Renal cortical epithelial cell (primary cell): ENCODE measurements at places on chromosomes 5 and 9.

GRCh38 chr9:72467766-72468738 is 53.4 kb upstream of the TMC1 start:
- DNase-seq: no peak

GRCh38 chr5:143776951-143777350 is 35.0 kb upstream of the HMHB1 start:
- DNase-seq: no peak

GRCh38 chr5:174247301-174247700 is 201.8 kb downstream of the NSG2 start:
- no peak for DNase-seq

DNA sequence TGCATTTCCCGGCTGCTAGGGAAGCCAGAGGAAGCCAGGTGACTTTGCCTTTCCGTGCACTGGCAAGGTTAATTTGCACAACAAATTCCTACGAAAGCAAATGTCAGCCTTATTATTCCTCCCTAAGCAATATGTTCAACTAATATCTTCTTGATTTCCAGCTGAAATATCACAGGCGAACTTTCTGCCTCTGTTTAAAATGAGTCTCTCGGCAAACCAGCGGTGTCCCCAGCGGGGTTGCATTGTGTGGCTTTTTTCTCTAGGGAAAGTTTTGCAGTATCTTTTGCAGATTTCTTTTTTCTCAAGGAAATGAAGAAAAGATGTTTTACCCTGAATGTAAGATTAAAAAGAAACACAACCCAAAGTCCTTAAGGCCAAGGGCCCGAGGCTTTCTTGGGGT is 1.9 kb downstream of the DBH start:
- no peak for DNase-seq

DNA sequence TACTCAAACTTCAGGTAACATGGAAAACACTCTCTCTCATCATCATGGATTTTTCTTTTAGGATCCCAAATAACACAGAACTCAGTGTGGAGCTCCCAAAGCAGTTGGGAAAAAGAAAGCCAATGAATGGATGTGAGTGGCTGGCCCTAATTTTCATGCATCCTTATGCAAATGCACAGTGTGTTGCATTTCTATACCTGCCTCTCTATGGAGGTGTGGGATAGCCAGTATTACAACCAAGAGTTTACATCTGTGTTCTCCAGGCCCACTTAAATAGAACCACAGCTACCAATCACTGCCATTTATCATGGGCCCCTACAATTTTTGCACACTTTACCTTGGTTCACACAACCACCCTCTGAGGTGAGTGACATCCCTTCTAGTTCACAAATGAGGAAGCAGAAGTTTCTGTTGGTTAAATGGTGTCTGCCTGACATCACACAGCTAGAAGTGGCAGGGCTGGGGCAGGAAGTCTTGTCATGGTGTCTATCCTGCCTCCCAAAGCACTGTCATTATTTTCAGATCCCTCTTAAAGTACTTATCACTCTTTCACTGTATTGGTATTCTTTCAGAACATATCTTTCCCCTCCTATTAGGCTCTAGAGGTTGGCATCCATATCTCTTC is 17.3 kb downstream of the MAMDC2 start:
- DNase-seq: no peak

- no peak for DNase-seq
Observed at GRCh38 chr5:170576602-170577535, 73.0 kb downstream of the KCNIP1 start.

DNA sequence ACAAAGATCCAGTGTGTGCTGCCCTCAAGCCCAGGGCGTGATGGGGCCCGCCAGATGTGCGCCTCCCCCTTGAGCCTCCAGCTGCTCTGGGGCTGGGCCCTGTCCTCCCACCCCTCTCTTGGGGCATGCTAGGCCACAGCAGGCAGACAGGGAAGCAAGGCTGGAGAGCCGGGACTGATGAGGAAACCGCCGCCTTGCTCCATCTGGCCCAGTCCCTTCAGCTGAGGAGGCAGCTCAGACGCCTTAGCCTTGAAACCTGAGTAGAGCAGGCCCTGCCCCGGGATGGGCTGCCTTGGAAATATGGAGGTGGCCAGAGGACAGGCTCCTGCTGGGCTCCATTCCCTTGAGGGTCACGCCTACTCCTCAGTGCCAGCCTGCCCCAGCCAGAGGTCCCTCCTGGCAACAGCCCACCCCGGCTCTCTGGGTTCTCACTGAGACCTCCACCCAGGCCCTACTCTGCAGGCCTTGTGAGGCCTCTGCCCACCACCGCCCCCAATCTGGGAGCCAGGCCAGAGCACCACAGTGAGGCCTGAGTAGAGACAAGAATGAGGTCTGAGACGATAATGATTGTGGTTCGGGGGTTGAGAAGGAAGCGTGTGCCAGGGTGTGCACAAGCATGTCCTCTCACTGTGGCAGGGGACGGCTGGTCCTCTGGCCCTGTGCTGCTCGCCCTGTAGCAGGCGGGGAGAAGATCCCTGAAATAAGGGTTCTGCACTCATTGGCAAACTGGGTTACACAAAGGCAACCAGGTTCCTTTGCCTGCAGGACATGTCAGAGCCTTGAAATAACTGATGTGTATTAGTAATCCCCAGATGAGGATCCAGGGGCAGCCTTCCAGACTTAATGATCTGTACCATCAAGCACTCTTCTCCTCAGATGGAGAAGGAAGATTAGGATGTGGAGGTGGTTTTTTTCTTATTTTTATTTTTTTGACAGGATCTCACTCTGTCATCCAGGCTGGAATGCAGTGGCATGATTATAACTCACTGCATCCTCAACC is 30.9 kb downstream of the CXXC5 start:
- no peak for DNase-seq

- DNase-seq: no peak
Observed at GRCh38 chr5:28927559-28928326, 1889.4 kb upstream of the CDH9 start.

DNA sequence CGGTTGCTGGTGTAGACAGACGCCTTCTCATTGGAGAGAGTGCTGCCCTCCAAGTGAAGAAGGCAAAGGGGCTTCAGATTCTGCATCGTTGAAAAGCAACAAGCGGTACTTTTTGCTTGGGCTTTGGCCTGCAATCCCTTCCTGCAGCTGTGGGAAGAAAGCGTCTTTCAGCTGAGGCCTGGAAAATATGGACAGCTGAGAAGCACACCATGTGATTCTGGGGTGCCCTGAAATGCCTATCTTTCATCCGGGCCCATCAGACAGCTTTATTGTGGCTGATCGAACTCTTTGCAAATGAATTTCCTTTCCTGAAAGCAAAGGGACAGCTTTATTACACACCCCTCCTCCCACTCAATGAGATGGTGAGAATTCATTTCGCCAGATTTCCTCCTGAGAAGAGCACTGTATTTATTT is 74.0 kb downstream of the NSG2 start:
- no peak for DNase-seq

GRCh38 chr5:90519081-90519480 is 10.3 kb downstream of the LYSMD3 start:
- peak; percentile 68 for DNase-seq

GRCh38 chr9:3916411-3916810 is 383.5 kb downstream of the GLIS3 start:
- DNase-seq: no peak

DNA sequence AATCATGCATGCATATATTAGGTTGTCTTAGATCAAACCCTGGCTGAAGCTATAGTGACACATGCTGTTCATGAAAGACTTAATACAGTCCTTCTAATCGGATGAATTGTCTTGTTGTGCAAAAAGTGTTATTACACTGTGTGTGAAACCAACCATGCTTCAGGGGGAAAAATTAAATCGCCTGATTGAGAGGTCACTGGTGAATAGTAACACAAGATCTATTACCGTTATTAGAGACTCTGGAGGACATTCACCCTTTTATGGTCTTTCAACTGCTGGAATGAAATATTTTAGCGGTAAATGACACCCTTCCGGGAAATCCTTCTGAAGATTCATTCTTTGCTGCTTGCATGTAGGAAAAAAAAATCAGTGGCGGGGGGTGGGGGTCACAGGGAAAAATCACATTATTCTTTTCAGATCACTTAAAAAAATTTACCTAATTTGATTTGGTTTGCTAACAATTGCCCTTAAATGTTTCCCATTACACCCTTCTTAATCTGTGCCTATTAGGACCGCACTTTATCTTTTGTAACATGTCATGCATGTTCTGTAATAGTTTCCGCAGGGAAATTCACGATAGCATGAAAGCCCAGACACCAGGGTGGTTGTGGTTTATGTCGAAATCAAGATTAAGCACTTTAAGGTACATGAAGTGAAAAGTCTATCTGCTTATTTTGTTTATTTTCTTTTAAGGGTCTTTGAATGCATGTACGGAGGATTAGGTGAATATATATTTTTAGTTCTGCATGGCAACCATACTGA is 120.6 kb downstream of the FOCAD start:
- DNase-seq: no peak
